ENCODE measurements at places on chromosomes 7 and 10.

DNA sequence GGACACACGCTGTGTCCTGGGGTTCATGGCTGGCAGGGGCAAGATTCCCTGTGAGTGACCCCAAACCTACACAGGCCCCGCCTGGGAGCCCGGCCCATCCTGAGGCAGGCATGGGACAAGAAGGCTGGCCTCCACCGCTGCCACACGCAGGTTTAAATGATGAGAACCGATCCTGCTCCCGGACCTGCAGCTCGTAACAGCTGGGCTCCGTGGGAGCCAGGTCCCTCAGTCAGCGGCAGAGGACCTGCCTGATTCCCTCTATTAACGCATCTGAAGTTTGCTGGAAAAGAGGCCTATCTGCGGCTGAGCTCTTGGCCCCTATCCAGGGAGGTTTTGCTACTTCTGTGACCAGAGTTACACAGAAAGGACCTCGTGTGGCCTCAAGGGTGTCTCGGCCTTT is 112.3 kb downstream of the VIPR2 start:
- DNase-seq, result no peak

DNA sequence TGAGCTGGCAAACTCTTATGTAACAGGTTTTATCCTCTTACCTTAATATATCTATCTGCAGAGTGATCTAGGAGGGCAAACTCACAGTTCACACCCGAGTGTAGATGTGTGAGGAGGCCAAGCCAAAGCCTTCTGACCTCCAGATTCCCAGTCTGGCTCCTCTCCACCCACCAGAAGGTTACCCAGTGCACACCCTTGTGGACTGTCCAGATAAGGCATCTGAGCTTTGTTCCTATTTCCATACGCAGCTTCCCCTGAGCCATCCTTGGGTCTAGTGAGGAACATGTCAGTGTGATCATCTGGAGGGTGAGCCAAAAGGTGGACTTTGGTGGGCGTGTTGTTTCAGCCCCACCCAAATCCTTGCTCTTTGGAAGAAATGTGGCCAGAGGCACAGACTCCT is 203.0 kb upstream of the MEOX2 start:
- DNase-seq, result peak; percentile 13

GRCh38 chr7:7979558-7979957 is 11.0 kb downstream of the GLCCI1 start:
- peak; percentile 7 for DNase-seq

DNA sequence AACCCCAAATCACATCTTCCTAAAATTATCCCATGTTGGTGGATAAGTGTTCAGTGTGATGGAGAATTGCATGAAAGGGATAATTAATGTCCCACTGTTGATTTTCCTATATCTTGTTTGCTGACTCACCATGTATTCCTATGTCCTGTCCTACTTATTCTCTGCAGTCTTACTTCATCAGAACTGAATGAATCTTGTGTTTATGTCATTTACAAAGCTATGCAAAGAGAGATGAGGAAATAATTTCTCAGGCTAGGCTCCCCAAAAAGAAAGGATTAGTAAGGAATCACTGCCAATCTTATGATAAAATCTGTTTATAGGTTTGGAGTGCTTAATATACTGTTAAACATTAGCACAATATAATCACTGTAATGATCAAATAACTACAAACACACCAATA is 360.8 kb downstream of the CRPPA start:
- peak; percentile 54 for DNase-seq

GRCh38 chr10:70308121-70309060 is 24.6 kb upstream of the NPFFR1 start:
- no peak for DNase-seq

DNA sequence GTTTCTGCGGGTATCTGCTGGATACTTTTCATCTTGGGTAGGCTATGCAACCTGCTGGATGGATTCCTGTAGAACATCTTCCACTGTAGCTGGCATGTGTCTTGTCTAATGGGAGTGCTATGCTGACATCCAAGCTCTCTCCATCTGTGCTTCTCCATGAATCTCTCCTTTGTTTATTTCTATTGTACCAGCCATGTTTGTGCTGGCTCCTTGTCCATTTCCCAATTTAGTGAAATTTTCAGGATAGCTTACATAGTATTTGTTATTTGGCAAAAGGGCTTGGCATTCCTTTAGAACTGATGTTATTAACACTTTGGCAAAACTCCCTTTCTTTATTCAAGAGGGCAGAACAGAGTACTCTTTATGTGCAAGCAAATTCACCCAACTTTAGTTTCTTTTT is 198.0 kb downstream of the CSTF2T start:
- no peak for DNase-seq

- DNase-seq, result no peak
Observed at GRCh38 chr7:93985101-93985500, 19.1 kb downstream of the BET1 start.

DNA sequence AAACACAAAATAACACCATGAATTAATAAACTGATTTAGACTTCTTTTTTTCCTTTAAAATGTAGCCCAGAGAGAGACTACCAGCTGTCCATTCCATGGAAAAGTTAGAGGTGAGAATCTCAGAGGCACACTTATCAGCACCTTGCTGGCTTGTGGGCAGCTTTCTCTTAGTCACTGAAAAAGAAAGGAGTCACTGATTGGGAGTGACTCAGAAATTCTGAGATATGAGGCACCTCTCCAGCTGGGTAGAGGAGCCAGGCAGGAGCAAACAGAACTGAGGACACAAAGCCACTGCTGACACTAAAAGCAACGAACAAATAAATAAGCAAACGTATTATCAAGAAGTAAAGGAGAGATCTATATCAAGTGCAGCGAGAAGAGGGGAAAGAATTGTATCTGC is 310.6 kb downstream of the PARD3 start:
- DNase-seq, result peak; percentile 57

- DNase-seq, result no peak
Observed at GRCh38 chr10:118305730-118306129, 36.4 kb downstream of the FAM204A start.

DNA sequence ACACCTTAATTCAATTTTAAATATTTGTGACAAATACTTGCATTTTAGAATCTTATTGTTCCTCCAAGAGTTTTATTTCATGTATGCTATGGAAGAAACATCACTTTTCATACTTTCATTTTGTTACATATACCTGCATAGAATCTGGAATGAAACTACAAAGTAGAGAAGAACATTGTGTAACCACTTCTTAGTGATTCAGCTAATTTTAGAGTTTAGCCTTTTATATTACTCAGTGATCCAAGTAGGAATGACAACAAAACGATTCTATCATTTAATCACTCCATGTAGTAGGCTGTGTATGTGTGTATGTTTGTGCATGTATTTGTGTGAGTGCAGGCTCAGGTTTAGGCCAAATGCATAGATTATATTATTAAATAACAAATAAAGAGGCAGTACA is 14.4 kb upstream of the SEMA3A start:
- DNase-seq, result no peak

DNA sequence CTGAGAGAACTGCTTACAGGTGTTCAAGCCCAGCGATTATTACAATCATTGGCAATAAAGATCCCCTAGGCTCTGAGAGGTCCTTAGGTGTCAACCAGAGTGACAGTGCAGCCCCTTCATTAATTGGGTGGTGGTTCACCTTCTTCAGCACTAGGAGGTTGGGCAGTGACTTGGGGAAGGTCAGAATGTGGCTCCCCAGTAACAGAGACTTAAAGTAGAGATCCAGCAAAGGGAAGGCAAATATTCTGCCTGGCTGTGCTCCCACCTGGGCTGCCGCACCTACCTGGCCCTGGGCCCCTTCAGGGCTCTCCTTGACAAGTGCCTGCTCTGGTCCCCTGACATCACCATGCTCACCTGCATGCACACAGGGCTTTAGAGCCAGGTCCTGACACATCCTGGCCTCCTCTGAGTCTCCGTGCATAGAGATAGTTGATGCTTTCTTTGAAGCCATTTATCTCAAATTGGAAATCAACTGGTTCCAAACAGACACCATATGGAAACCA is 1.9 kb downstream of the CLRN3 start:
- no peak for DNase-seq

GRCh38 chr7:99036546-99037111 is 107.3 kb downstream of the SMURF1 start:
- peak; percentile 32 for DNase-seq

GRCh38 chr10:47036771-47037170 is 125.5 kb downstream of the PTPN20 start:
- DNase-seq, result no peak

DNA sequence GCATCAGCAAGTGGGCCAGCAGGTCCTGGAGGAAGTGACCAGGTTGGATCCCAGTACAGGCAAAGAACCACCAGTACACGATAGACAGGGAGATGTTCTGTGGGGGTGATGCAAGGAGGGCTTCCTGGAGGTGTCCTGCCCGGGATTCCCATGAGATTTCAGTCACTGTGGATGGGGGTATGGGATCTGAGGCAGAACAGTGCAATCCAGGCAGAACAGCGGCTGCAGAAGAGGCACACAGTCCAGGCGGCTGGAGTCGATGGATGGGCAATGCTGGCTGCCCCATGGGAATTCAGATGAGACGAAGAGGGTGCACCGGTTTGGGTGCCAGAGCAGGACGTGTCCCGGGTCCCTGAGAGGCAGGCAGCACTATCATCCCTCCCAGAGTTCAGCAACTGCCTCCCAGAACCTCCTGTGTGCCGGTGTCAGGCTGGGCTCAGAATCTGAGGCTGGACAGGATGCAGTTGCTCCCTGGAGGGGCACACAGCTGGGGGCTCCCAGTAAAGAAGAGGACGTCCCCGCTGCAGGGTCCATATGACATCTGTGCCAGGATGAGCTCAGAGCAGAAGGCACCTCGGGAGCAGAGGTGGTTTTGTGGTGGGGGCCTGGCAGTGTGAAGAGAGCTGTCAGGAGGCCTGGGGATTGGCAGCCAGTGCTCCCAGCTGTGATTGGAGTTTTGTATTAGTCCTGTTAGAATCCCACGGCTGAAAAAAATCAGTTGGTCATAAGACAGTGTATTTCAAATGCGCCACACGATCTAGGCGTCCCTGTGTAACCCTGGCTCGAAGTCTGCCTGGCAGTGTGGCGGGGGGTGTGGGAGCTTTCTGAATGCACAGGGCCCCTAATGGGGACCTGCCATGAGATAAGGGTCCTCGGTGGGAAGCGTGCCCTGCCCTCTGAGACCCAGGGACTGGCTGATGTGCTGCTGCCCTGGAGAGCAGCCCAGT is 3.2 kb downstream of the KNDC1 start:
- DNase-seq, result no peak

DNA sequence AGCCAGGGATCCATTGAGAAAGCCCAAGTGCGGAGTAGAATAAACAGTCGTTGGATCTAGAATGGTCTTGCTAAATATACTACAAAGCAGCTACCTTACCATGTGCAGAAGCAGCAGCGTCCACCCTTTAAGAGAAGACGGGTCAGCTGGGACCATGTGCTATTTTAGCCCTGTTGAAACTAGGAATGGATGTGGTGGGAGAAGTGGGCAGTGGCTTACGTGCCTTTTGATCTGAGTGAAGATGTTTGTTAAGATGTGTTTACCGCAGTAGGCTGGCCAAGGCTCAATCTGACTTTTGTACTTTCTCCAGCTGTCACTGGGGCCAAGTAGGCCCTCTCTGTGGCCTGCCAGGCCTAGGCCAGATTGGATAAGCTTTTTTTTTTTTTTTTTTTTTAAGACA is 9.2 kb downstream of the HABP2 start:
- DNase-seq, result no peak

DNA sequence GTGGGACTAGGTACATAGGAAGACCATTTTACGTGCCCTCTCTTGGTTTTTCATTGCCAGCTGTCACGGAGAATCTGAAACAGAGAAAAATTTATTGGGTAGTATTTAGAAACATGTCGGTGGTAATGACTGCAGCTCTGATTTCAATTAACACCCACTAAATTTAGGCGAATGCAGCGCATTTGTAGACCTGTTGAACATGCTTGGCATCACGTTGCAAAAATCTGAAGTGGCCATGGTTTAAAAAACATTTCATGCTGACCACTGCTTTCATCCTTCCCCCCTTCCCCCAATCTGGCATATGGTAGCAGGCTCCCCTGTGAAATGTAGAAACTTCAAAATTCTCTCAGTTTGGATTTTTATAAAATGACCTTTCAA is 34.0 kb downstream of the LRMDA start:
- DNase-seq, result no peak

- no peak for DNase-seq
Observed at GRCh38 chr7:157210682-157211081, 72.0 kb downstream of the UBE3C start.

DNA sequence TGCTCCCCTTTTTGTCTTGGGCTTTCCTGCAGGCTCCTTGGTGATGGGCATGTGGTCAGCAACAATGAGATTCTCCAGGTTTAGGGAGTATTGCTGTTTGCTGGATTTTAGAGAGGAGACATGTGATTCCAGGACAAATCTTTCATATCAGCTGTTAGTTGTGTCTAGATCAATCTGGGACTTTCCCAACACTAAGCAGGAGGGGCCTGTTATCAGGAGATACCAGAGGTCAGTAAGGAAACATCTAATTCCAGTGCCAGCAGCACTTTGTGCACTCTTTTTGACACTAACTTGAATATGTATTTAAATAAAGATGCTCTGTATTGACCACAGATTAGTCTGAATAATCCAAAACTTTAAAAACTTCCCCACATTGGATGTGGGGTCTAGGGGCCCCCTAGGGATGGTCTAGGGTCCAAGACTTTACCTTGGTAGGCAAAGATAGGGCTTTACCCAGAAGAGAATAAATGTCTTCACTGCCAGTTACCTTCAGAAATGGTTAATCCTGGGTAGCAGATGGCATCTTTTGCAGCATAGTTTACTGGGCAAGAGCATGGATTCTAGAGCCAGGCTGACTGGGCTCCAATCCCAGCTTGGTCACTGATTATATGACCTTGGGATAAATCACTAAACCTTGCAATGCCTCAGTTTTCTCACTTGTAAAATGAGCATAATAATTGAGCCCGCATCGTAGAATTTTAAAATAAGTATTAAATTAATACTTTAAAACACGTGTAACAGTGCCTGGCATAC is 6.4 kb upstream of the FIGNL1 start:
- DNase-seq, result no peak

- no peak for DNase-seq
Observed at GRCh38 chr7:38839851-38840250, 69.1 kb downstream of the VPS41 start.

- no peak for DNase-seq
Observed at GRCh38 chr7:26949319-26949718, 84.9 kb upstream of the SKAP2 start.

GRCh38 chr7:115578576-115578975 is 452.0 kb downstream of the TFEC start:
- no peak for DNase-seq

DNA sequence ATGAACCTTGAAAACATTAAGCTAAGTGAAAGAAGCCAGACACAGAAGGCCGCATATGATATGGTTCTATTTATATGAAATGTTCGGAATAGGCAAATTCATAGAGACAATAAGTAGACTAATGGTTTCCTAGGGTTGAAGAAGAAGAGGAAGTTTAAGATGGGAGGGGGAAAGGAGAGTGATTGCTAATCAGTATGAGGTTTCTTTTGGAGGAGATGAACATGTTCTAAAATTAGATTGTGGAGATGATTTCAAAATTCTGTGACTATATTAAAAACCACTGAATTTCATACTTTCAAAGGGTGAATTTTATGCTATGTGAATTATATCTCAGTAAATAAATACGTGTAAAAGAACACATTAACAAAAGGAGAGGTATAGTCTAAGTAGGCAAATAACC is 176.4 kb upstream of the HPS1 start:
- DNase-seq, result no peak

- no peak for DNase-seq
Observed at GRCh38 chr7:39693812-39694211, 70.4 kb downstream of the RALA start.
